Cortex of kidney (tissue), 1 donor: ENCODE measurements at places on chromosomes 5 and 9.

- DNase-seq = no peak
These were observed 63.3 kb upstream of the ZFR start for GRCh38 chr5:32507738-32508434.

GRCh38 chr5:128498844-128499455 lies 39.1 kb downstream of the FBN2 start:
- no peak for DNase-seq

GRCh38 chr5:174767670-174768069 lies 43.3 kb downstream of the MSX2 start:
- DNase-seq = no peak

DNA sequence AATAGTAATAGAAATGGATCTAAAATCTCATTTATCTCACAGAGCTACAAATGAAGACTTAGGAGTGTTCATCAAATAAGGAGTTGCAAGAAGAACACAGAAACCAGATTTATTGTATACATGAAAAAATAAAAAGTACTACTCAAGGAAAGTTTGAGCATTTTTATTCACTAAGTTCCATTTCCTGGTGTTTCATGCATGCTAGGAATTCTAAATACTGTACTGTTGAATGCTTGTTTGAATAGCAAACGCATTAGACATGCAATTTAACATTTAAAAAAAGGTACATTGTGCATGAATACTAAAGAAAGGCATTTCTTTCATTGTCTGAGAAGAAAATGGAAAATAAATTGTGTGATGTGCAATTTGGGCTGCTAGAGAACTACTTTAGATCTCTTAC lies 52.1 kb downstream of the C6 start:
- DNase-seq = no peak
